ENCODE measurements at places on chromosomes 6 and 20. TPM values are rescaled to one million over a fixed set of nuclear protein-coding genes. Genes with fewer than 3 reads are reported as not detected.

Gene PPP1R16B
- total RNA-seq: 3.4 TPM

Gene ACTL10
- total RNA-seq: 1.6 TPM

Gene NOX3
- not detected for total RNA-seq

Gene CRYBG1
- 4.5 TPM for total RNA-seq

Gene HDGFL1
- not detected for total RNA-seq

Gene SOBP
- 30.2 TPM for total RNA-seq

Gene BEND3
- total RNA-seq: 3.6 TPM

Gene ZBTB46
- 17.9 TPM for total RNA-seq

Gene SLC16A10
- 10.8 TPM for total RNA-seq

Gene PCSK2
- 27.8 TPM for total RNA-seq

DNA sequence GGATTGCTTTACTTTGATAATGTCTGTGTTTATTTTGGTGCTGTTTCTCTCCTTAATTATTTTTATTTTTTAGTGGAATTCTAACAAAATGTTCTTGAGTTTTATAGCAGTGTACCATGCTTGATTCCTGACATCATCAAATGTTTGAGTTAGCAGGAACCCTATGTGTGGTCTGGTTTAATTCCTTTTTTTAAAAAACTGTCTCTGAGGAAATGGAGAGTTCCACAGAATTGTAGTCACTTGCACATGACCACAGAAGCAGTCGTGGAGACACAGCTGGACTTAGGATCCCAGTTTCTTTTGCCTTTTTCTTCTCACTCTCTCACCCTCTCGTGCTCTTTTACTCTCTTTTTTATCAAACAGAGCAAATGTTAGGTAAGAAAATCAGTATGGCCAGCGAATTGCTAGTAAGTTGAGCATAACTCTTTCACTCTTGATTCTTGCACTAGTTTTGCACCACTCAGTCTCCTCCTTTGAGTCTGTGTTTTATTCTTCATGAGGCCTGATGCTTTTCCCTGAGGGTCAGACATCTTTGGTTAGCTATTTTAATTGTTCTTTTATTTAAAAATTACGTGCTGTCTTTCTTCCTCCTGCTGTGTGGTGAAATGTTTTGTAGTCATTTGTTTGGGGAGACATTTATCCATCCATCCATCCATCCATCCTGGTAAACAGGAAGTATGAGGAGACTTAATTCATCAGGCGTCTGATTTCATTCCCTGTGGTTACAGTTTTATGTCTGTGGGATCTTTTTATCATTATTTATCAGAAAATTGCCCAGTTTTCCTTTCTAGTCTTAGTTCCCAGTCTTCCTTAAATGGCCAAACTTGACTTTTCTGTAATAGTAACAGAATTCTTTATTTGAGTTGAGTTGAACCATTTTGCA, 83.0 kb downstream of the SCAF8 start:
- H3K36me3 ChIP-seq: no peaks in the 10 kb centered on the region
- H3K4me3 ChIP-seq: no peak overlapping the region
- H3K27me3 ChIP-seq: no peaks in the 10 kb centered on the region

GRCh38 chr6:1479095-1479494, 89.7 kb downstream of the FOXF2 start:
- no peaks in the 10 kb centered on the region for H3K4me1 ChIP-seq
- H3K27ac ChIP-seq: no peak overlapping the region
- DNase-seq: no peak
- H3K27me3 ChIP-seq: no peaks in the 10 kb centered on the region
- no peaks in the 10 kb centered on the region for H3K36me3 ChIP-seq
- no peak overlapping the region for H3K4me3 ChIP-seq

- no peak overlapping the region for H3K4me3 ChIP-seq
- H3K27ac ChIP-seq: no peak overlapping the region
- no peaks in the 10 kb centered on the region for H3K27me3 ChIP-seq
- H3K4me1 ChIP-seq: peaks cover 3% of the 10 kb centered on the region
- DNase-seq: no peak
- H3K36me3 ChIP-seq: no peaks in the 10 kb centered on the region
Observed at GRCh38 chr6:7697820-7698623, 27.9 kb upstream of the BMP6 start.

GRCh38 chr6:27669295-27669623, 196.4 kb upstream of the ZNF184 start:
- H3K27ac ChIP-seq: no peak overlapping the region
- no peaks in the 10 kb centered on the region for H3K36me3 ChIP-seq
- H3K27me3 ChIP-seq: no peaks in the 10 kb centered on the region
- peaks cover 3% of the 10 kb centered on the region for H3K4me1 ChIP-seq
- peak; percentile 23 for DNase-seq

DNA sequence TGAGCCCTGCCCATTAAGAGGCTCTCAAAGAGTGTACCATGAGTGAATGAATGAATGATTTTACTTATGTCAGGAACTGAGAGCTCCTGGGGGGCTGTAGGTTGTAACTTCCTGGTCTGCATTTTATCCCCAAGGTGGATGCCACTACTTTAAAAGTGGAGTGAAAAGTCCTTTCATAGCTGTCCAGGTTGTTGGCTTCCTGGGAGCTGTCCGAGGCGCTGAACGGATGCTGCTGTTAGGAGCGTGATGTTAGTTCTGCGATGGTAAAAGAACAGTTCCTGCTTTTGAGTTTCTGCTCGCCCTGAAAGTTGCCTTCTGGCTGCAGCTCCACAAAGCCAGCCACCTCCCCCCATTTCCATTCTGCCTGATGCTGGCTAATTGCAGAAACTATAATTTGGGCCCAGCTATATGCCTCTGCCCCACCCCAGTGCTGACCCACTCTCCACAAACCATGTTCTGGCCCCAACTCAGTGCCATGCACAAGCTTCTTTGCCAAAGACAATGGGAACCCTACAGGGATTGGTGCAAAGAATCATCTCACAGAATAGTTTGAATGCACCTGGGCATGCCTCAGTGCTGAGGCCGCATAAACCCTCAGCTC, 330.9 kb upstream of the CDH4 start:
- H3K36me3 ChIP-seq: no peaks in the 10 kb centered on the region
- H3K27ac ChIP-seq: no peak overlapping the region
- H3K27me3 ChIP-seq: no peaks in the 10 kb centered on the region

GRCh38 chr20:31918466-31919105, 33.3 kb downstream of the PDRG1 start:
- H3K27ac ChIP-seq: no peak overlapping the region
- DNase-seq: no peak
- H3K4me1 ChIP-seq: no peaks in the 10 kb centered on the region
- H3K36me3 ChIP-seq: no peaks in the 10 kb centered on the region
- H3K27me3 ChIP-seq: no peaks in the 10 kb centered on the region
- no peak overlapping the region for H3K4me3 ChIP-seq

DNA sequence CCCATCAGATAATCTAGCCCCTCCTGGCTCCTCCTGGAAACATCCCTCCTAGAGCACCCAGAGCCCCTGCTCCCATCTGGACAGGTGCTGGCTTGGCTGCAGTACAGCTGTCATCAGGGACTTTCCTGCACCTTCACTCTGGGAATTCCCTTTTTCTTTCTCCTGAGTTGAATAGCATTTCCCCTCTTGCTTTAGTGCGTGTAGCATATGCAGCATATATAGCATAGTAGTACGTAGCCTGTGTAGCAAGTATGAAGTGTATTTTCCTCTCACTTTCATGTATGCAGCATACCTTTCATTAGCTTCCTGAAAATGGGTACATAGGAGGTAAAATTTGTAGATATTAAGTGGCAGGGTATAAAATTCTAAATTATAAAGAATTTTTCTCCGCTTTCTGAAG, 352.9 kb downstream of the ESR1 start:
- no peak for DNase-seq
- no peaks in the 10 kb centered on the region for H3K27me3 ChIP-seq
- no peaks in the 10 kb centered on the region for H3K4me1 ChIP-seq
- H3K36me3 ChIP-seq: no peaks in the 10 kb centered on the region

DNA sequence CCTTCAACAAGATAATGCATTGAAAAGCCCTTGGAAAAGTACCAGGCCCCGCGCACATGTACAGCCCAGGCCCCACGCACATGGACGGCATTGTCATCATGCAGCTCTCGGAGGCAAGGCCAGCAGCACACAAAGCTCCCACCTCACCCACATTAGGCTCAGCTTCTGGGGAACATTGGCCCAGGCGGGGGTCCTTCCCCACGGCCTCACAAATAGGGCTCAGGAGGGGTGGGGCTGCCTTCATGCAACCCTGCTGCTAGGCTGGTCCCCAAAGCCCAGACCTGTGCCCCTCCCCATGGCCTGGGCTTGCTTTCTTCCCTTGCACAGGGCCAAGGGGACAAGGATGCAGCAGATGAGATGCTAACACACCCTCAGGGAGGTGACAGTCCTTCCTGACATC, 26.7 kb downstream of the NPEPL1 start:
- H3K36me3 ChIP-seq: no peaks in the 10 kb centered on the region
- DNase-seq: no peak
- H3K27me3 ChIP-seq: no peaks in the 10 kb centered on the region

DNA sequence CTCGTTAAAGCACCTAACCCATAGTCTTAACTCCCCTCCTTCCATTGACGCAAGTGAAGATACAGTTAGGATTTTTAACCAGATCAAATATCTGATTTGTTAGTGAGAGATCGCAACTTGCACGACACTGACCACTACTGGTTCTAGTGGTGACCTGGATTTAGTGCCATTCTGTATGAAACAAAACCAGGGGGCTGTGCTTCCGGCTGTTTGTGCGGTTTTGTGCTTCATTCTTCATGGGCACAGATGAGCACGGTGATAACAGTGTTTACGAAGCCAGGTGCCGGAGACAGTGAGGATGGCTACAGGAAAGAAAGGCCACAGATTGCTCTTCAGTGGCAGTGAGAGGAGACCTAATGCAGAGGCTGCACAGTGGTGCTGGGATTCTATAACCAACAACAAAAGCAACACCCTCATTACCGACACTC, 75.5 kb downstream of the NOL4L start:
- DNase-seq: no peak
- no peaks in the 10 kb centered on the region for H3K27me3 ChIP-seq
- no peaks in the 10 kb centered on the region for H3K4me1 ChIP-seq
- no peak overlapping the region for H3K27ac ChIP-seq

GRCh38 chr20:32681175-32682084, 7.7 kb upstream of the C20orf203 start:
- no peaks in the 10 kb centered on the region for H3K4me1 ChIP-seq
- H3K4me3 ChIP-seq: no peak overlapping the region
- no peaks in the 10 kb centered on the region for H3K36me3 ChIP-seq
- no peak overlapping the region for H3K27ac ChIP-seq
- DNase-seq: no peak

- no peak overlapping the region for H3K4me3 ChIP-seq
- DNase-seq: no peak
- no peaks in the 10 kb centered on the region for H3K27me3 ChIP-seq
- H3K4me1 ChIP-seq: no peaks in the 10 kb centered on the region
Observed at GRCh38 chr6:10315034-10315433, 99.8 kb downstream of the TFAP2A start.

DNA sequence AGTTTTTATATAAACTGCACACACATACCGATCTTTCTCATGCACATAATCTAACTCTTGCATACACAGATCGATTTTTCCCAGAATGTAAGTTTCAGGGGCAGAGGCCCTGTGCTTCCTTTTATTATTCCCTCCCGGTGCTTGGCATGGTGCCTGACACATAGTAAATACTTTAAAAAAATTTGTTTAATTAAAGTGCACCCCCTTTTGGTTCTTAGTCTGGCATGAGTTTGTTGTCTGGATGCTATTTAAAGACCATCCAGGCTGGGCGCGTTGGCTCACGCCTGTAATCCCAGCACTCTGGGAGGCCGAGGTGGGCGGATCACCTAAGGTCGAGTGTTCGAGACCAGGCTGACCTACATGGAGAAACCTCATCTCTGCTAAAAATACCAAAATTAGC, 5.4 kb upstream of the DEK start:
- no peak overlapping the region for H3K4me3 ChIP-seq
- no peaks in the 10 kb centered on the region for H3K4me1 ChIP-seq
- DNase-seq: no peak
- H3K27ac ChIP-seq: no peak overlapping the region
- H3K27me3 ChIP-seq: no peaks in the 10 kb centered on the region

DNA sequence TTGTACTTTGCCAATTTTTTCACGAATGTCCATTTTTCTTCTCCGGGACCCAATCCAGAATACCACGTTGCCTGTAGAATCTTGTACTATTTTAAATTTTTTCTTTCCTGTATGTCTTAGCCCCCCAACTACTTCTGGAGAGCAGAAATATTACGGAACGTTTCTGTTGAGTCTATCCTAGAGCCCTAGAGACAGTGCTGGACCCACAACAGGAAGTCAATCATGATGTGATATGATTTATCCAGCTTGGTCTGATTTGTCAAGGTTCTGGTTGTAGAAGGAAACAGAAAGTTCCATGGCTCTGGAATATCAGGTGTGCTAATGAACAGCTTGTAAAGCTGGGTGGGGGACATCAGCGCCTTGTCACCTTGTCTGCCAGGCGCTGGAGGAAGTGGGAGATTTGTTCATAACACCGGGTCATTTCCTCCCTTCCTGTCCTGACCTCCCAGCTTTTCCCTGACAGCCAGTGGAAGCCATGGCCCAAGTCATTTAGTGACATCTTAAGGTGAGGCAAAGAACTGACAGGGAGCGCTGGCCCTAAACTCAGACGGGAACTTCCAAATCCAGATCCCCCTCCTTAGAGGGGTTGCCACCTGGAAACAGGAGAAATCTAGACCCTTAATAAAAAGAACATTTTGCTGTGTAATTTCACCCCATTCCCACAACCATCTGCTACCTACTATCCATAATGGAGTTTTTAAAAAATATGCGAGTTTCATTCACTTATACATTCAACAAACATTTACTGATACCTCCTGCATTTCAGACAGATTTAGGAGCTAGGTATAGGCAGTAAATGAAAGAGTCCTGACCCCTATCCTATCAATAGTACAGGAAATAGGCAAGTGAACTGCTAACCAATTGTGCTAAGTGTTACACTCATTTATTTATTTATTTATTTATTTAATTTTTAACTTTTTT, 130.5 kb downstream of the ZFP64 start:
- DNase-seq: no peak
- no peaks in the 10 kb centered on the region for H3K27me3 ChIP-seq
- no peak overlapping the region for H3K27ac ChIP-seq
- no peak overlapping the region for H3K4me3 ChIP-seq
- no peaks in the 10 kb centered on the region for H3K36me3 ChIP-seq

DNA sequence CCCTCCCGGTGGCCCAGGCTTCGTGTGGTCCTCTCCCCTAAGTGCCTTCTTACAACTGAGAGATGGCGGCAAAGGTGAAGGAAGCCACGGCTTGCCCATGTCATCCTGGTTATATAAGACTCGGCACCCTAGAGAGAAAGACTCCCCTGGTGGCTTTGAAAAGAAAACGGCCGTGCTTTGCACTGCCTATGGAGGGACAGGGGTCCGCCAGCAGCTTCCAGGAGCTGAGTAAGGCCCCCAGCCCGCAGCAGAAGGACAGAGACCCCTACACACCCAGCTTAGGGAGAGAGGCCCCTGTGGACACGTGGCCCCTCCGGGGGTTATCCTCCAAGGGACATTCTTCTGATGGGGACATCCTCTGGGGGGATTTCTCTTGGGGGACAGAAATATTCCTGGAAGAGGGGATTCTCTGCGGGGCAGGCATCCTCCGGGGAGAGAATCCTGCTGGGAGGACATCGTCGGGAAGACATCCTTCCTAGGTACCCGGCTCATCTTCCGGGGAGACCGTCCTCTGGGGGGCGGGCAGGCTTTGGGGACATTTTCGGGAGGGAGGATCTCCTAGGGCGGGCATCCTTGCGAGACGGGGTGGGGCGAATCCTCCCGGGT, 511 bp upstream of the OGFR start:
- H3K27me3 ChIP-seq: no peaks in the 10 kb centered on the region
- no peak for DNase-seq
- peaks cover 10% of the 10 kb centered on the region for H3K4me1 ChIP-seq
- H3K36me3 ChIP-seq: no peaks in the 10 kb centered on the region
